ENCODE measurements at places on chromosomes 1 and 21.

DNA sequence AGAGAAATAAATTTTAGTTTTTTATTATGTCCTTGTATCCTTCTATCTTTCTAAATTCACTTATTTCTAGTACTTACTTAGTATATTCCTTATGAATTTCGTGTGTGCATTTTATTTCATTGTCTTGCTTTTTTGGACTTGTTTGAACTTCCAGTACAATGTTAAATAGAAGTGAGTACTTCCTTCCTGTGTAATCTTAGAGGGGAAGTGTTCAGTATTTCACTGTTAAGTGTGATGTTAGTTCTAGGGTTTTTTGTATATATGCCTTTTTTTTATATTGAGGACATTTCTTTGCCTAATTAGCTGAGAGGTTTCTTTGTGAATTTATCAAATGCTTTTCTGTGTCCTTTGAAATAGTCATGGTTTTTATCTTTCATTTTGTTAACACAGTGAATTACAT lies 10.7 kb downstream of the LYPLAL1 start:
- no peak for DNase-seq

- DNase-seq = no peak
Observed at GRCh38 chr1:117709249-117709691, 103.4 kb downstream of the TENT5C start.

DNA sequence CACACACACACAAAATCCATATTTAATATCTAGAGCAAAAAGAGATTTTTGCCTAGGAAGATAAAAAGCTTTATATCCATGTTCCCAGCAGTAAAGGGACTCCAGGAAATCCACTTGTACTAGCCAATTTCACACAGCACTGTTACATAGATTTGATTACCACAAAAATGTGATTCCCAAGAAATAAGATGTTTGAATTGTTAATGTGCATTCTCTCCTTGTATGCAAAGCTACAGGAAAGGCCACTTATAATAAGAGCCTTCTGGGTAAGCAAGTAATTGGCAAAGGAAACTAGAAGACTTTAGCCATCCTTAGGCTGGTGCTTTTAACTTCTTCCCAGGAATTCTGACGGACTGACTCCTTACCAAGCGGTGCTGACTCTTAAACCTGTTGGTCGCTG lies 89.3 kb downstream of the LBR start:
- no peak for DNase-seq

DNA sequence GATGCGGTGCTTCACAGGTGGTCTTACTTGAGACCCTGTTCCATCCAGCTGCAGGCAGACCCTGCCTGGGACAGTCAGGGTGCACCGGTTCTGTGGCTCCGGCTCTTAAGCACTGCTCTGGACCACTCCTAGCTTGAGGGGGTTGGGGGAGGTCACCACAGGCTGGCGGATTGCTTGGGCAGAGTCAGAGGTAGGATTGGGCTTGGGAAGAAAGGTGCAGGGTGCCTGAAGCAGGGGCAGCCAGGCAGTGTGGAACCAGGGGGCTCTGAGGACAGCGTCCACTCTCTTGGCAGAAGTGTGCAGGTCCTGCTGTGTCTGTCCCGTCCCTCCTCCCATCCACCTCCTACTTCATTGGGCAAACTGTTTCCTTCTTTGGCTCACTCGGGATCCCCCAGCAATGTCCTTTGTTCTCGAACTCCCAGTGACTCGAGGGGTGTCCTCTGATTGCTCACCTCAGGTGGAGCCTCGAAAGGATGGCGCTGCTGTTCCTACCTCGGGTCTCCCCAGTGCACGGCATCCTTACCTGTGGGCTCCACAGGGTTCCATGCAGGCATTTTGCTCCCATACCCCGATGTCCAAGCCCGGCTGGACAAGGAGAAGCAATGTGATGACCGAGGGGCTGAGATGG lies 1.7 kb downstream of the PDXK start:
- DNase-seq = no peak

- no peak for DNase-seq
Observed at GRCh38 chr1:224133741-224134299, 19.9 kb downstream of the FBXO28 start.

GRCh38 chr1:11650331-11650991 lies 3.8 kb downstream of the FBXO2 start:
- peak; percentile 63 for DNase-seq

- DNase-seq = no peak
Observed at GRCh38 chr21:46213620-46214286, 14.8 kb downstream of the LSS start.
